Activated CD4-positive, alpha-beta T cell treated with anti-CD3 and anti-CD28 coated beads for 24 hours (primary cell): ENCODE measurements at places on chromosomes 1 and 21.

GRCh38 chr21:35854281-35854680 lies 206.0 kb downstream of the SETD4 start:
- no peak for DNase-seq

DNA sequence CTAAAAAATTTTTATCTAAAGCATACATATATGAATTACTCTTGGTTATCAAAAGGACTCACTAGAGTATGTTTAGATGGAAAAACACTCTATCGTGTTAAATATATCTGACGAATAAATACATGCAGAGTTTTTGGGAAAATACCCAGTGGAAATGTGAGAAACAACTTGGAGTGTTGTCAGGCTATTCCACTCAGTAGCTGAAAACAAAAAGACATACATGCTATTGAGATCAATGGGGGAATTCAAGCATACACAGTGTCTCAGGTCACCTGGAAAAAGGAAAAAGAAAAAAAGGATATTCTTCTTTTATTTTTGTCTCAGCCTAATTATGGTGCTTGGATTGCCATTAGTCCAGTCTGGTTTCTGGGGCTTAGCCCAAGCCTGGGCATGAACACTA lies 247.0 kb upstream of the LYPLAL1 start:
- no peak for DNase-seq

GRCh38 chr1:30977105-30977504 lies 68.5 kb upstream of the SDC3 start:
- DNase-seq = no peak

DNA sequence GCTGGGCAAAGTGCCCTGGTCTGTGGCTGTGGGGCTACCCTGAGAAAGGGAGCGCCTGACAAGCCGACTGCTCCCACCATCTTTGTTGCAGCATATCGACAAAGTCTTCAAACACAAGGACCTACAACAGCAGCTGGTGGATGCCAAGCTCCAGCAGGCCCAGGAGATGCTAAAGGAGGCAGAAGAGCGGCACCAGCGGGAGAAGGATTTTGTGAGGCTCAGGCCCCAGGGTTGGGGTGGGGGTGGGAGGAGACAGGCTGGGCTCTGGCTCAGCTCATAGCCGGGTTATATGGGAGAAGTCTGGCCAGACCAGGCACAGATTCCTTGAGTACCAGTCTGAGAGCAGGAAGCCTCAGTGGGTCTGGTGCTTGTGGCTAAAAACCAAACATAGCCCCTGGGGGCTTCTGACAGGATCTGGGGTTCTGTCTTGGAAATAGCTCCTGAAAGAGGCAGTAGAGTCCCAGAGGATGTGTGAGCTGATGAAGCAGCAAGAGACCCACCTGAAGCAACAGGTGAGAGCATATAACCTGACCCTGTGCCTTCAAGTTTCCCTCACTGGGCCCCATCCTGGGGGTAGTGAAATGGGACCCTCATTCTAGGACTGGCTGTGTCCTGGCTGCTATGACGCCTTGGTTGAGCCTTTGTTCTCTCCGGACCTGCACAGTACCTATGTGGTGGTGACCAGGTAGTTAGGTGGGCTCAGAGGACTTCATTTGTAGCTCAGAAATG lies 8.0 kb upstream of the CCDC28B start:
- DNase-seq = no peak

DNA sequence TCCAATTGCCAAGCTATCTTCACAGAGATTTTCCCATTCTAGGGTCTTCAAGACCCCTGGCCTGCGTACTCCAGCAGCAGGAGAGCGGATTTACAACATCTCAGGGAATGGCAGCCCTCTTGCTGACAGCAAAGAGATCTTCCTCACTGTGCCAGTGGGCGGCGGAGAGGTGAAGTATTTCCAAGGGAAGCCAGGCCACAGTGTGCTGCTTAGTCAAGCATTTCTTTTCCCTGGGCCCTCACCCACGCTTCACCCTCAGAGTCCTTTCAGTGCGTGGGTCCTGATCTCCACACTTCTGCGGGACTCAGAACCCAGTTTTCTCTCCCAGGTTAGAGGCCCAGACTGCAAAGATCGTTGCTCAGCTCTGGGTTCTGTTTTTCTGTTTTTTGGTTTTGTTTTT lies 13.1 kb downstream of the CDCA8 start:
- DNase-seq = no peak

DNA sequence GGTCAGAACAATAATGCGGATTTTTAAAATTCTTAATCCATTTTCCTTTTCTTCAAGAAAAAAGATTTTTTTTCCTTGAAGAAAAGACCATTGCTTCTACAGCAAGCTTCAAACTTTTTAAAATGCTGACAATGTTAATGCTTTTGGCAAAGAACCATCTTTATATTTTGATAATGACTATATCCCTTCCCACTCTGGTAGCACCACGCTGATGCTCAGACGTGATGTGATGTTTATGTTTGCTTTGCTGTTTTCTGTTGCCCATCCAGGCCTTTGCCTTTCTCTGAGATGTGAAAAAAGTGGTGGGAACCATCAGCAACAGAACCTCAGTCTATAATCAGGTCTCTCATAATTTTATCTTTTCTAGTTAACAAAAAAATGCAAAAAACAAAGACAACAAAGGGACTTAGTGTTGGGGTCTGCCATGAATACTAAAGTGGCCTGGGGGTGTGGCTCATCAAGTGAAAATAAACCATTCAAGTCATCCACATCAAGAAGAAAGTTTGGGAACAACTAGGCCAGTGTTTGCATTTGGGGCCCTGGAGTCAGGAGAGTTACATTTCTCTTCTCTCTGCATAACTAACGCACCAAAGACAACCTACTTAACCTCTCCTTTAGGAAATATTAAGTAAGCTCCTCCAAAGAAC lies 244.6 kb upstream of the DMRTA2 start:
- no peak for DNase-seq
